Thoracic aorta endothelial cell (primary cell): ENCODE measurements at places on chromosomes 7 and 10. TPM values are rescaled to one million over a fixed set of nuclear protein-coding genes. Genes with fewer than 3 reads are reported as not detected.

The FGL2 gene
- 0.13 and 0.22 TPM in 2 replicates for total RNA-seq

The NEUROD6 gene
- not detected in 2 replicates for total RNA-seq

The ACBD7 gene
- 1.7 and 3.3 TPM in 2 replicates for total RNA-seq

The ZNF722 gene
- not detected in 2 replicates for total RNA-seq

The FOXI2 gene
- total RNA-seq = not detected in 2 replicates

The GNAT3 gene
- not detected in 2 replicates for total RNA-seq

The LRRN3 gene
- not detected in 2 replicates for total RNA-seq

The PLXNA4 gene
- total RNA-seq = 10.1 and 36.0 TPM in 2 replicates

The ITIH5 gene
- total RNA-seq = not detected in 2 replicates

The PPP1R17 gene
- not detected in 2 replicates for total RNA-seq

The OPALIN gene
- total RNA-seq = not detected in 2 replicates

The ATAD1 gene
- 59.7 and 77.5 TPM in 2 replicates for total RNA-seq

The PBLD gene
- 3.6 and 4.3 TPM in 2 replicates for total RNA-seq

The KAZALD1 gene
- total RNA-seq = 2.4 and 2.9 TPM in 2 replicates

The SCART1 gene
- 0.66 and 0.86 TPM in 2 replicates for total RNA-seq

The SYNPO2L gene
- not detected in 2 replicates for total RNA-seq

The MEOX2 gene
- not detected in 2 replicates for total RNA-seq

The BLVRA gene
- 31.0 and 33.2 TPM in 2 replicates for total RNA-seq

The FAM131B gene
- 0.93 TPM in 2 replicates for total RNA-seq

The SDK1 gene
- 0.50 and 1.7 TPM in 2 replicates for total RNA-seq

The PRKAR2B gene
- 122 and 148 TPM in 2 replicates for total RNA-seq

The TFEC gene
- 29.1 and 29.4 TPM in 2 replicates for total RNA-seq

The CNPY1 gene
- total RNA-seq = not detected in 2 replicates

The HMX3 gene
- total RNA-seq = not detected in 2 replicates

The ELAPOR2 gene
- total RNA-seq = 13.7 and 26.2 TPM in 2 replicates

The TMEM213 gene
- not detected in 2 replicates for total RNA-seq

The TBXAS1 gene
- 12.0 and 15.6 TPM in 2 replicates for total RNA-seq

The ODAD2 gene
- total RNA-seq = 0.22 and 0.27 TPM in 2 replicates

The CPA2 gene
- not detected in 2 replicates for total RNA-seq
